Activated CD4-positive, alpha-beta T cell treated with anti-CD3 and anti-CD28 coated beads for 4 hours (primary cell): ENCODE measurements at places on chromosomes 12 and 14.

DNA sequence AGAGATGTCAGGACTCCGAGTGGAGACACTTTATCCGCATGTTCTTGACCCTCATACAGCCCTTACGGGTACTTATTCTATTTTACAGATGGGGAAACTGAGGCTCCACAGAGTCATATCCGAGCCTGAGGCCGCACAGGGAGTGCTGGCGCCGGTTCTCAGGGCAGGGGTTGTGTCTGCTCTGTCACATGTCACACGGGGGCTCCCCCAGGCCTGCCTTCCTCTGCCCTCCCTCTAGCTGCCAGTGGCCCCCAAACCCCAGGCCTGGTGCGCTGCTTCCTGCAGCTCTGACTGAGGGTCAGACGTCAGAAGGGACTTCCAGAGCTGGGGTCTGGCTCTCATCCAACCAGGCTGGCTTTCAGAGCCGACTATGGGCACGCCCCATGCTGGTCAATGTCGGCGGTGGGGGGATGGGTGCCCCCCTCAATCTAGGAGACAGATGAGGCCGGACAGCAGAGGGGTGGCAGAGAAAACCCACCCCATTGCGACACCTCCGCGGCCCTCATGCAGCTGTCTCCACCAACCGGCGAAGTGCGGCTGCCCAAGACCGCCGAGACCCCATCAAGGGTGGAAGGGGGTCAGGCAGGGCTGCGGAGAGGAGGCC lies 811 bp upstream of the INF2 start:
- no peak for DNase-seq

GRCh38 chr12:127257366-127257935 lies 1009.5 kb upstream of the TMEM132C start:
- DNase-seq = no peak

DNA sequence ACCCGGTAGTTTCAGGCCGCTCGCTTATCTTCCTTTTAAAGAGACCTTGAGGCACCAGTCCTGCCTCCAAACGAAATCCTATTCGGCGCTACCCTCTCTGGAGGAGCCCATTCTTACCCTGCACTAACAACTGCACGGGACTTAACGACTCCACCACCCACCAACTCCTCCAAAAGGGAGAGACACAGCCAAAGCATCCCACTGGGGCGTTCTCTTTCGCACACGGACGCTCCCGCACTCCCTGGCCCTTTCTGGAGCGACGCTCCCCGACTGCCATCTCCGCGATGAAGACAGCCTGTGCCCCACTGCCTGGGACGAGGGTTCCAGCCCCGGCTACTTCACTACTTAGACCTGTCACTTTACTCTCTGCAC lies 650 bp downstream of the GALC start:
- DNase-seq = no peak

GRCh38 chr12:80058586-80058985 lies 40.8 kb upstream of the OTOGL start:
- DNase-seq = no peak

GRCh38 chr12:56999456-56999855 lies 6.9 kb downstream of the ZBTB39 start:
- no peak for DNase-seq

GRCh38 chr12:19236656-19237055 lies 107.1 kb downstream of the PLEKHA5 start:
- DNase-seq = no peak
